Activated T-cell treated with anti-CD3 and anti-CD28 coated beads for 24 hours (primary cell): ENCODE measurements at places on chromosomes 6 and 20.

- DNase-seq = peak; percentile 22
These were observed 25.6 kb upstream of the HLA-DQB1 start for GRCh38 chr6:32692019-32692418.

- no peak for DNase-seq
These were observed 111.0 kb downstream of the TBC1D7 start for GRCh38 chr6:13217206-13217905.

DNA sequence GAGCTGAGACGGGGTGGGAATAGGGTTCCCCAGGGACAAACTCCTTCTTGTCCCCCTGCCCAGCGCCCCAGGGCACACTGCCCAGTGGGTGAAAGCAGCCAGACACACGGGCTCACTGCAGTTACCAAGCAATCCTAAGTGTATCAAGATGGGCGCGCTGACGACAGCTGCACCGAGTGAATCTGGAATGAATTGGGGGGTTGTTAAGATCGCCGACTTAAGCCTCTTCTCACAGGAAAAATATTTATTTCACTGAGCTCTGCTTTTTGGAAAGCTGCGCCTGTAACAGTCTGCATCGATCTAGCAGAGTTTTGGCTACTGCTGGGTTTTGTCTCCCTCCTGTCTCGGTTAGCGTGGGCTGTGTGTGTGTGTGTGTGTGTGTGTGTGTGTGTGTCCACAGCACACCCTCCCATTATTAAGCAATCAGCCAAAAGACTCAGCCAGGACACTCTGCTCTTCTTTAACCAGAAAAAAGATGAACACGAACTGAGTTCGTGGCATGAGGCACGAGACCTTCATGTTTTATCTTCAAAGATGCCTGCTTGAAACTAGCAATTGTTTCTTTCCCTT, 35.9 kb downstream of the RIPOR3 start:
- no peak for DNase-seq

DNA sequence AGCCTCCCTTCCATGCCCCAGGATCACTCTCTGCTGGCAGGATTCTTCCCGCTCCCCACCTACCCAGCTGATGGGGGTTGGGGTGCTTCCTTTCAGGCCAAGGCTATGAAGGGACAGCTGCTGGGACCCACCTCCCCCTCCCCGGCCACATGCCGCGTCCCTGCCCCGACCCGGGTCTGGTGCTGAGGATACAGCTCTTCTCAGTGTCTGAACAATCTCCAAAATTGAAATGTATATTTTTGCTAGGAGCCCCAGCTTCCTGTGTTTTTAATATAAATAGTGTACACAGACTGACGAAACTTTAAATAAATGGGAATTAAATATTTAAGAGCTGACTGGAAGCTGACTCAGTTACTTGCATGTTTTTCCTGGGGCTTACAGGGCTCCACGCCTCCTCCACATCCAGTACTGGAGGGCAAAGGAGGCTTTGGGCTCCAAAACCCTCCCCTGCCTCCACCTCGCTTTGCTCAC, 24.3 kb upstream of the FANCE start:
- no peak for DNase-seq

DNA sequence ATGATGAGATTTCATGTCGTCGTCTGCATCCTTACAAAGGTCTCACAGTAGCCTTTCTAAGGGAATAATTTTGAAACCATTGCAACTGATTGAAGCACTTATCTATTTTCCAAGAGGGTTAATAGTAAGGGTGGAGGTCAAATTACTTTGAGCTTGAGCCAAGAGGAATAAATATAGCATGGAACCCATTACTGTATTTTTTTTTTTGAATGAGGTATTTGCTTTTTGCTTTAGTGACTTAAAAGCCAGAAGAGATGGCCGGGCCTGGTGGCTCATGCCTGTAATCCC, 78.3 kb downstream of the SCAND1 start:
- no peak for DNase-seq

DNA sequence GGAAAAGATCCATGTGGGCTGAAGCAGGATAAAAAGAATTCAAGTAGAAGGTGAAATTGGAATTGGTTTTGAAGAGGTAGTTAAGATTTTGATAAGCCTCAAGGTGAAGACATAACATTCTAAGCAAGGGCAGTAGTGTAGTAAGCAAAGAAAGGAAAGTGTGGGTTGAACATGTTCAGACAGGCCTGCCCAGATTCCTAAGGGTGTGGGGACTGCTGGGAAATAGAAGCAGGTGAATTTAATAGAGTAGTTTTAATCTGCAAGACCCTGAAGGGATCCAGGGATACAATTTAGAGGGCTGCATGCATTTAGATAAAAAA, 19.1 kb downstream of the TAB2 start:
- no peak for DNase-seq

DNA sequence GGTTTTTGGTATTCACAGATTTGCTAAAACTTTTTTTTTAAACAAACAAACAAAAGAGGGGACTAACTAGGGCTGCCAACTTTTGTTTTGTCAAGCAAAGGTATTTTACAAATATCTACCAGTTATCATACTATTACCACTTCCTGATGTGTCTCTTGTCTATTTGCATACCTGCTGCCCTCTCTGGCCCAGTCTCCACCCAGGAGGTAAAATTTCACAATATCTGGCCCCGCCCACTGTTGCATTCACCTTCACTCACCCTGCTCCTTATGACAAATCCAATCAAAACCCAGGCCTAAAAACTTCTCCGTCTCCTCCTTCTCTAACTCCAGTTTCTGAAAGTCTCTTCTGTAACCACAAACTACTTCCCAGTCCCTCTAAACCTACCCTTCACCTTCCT, 82.2 kb downstream of the TRERF1 start:
- DNase-seq = no peak

DNA sequence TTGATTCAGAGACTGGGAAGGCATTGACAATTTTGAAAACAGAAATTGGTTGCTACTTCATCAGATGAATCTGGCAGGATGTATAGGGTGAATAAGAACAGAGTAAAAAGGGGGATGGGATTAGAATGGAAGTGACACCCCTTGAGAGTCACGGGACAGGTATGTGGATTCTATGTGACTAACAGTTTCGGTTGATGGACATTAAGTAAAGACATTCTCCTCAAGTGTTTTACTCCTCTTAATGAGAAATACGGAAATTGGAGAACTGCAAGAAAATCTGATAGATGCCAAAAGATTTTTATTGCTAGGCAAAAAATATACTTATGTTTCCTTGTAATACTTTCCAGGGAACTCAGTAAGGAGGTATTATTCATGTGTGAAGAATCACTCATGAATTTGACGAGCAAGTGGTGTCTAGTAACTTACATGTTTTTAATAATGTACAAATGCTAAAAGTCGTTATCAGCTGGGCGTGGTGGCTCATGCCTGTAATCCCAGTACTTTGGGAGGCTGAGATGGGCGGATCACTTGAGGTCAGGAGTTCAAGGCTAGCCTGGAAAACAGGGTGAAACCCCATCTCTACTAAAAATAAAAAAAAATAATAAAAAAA, 135.8 kb downstream of the KIF16B start:
- DNase-seq = no peak

- DNase-seq = no peak
These were observed 401.6 kb upstream of the SULF2 start for GRCh38 chr20:48186915-48187314.

DNA sequence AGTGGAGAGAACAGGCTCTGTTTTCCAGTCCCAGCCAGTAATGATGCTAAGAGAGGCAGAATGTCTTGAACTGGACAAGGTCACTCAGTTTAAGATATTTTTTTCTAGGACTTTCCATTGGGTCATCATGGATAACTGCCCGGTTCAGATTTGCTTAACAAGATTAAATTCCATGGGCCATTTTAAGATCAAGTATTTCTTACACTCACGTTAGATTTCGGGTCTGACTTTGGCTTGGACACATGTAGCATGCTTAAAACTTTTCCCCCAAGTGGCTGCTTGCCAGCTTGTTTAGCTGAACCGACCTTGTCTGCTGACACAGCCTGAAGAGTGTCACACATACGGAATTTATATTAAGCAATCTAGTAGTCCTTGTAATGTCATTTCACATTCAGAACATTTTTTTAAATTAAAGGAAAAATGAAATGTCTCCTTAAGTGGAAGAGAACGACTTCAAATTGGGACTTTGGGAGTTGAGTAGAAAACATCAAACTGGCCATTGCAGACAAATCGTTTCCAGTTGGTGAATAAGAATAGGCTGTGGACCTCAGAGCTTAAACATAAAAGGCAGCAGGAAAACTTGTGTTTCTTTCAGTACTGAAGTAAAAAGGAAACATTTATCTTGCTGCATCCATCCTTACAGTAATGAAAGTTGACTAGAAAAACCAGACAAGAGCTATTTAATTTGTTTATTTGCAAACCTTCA, 29.0 kb downstream of the ARMC2 start:
- no peak for DNase-seq

DNA sequence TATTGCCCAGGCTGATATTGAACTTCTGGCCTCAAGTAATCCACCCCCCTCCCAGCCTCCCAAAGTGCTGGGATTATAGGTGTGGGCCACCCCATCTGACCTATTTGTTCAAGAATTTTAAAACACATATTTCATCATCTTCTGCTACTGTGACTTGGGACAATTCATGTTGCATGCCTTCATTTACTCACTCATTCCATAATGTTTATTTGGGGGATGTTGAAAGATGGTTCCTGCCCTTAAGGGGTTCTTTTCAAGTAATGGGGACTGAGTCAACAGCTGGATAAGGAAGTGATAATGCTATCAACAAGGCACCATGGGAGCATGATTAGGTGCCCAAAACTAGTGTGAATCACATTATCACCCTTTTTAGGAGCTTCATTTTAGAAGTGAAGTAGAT, 62.0 kb downstream of the CRYBG1 start:
- no peak for DNase-seq

- DNase-seq = no peak
These were observed 22.6 kb upstream of the BTN3A2 start for GRCh38 chr6:26342106-26343004.

DNA sequence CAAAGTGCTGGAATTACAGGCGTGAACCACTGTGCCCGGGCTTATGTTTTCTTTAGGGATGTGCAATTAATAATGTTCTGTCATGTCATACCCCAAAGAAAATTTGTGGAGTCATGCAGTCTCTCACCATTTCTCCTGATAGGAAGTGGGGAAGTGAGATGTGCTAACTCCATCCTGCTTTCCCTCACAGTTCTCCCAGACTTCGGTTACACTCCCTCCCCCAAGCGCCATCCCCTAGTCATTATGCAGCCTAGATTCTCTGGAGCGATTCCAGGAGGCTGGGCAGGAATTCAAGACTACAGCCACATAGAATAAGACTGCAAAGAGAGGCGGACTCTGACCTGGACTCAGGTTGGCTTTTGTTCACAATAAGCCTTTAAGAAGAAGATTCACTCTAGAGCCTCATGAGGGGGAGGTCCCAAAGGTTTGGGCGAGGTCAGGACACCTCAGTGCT, 271.4 kb downstream of the ALDH8A1 start:
- no peak for DNase-seq

DNA sequence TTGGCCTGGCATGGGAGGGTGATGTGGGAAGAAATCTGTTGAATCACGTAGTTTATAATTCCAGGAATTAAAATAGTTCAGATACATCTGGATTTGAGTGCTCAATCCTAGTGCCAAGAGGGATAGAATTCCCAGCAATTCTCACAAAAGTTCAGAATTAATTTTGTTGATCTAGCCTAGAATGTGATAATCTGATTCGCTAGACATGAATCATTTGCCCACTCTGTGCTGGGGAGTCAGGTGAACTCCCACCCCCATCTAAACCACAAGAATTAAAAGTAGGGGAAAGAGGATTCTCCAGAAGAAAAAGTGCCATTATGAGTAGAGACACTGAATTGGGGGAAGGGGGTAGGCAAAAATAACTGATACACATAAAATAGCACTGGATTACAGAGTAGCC, 85.0 kb downstream of the LIN28B start:
- no peak for DNase-seq

GRCh38 chr6:5174756-5175549, 85.8 kb downstream of the LYRM4 start:
- DNase-seq = no peak

GRCh38 chr6:130365166-130366106, at the start of gene TMEM200A:
TSS of gene TMEM200A (plus strand) at chr6:130366017. CDS start at chr6:130440423, 74,406 bp downstream.
- DNase-seq = peak; percentile 30

GRCh38 chr20:16095226-16095625, 478.0 kb downstream of the KIF16B start:
- no peak for DNase-seq

DNA sequence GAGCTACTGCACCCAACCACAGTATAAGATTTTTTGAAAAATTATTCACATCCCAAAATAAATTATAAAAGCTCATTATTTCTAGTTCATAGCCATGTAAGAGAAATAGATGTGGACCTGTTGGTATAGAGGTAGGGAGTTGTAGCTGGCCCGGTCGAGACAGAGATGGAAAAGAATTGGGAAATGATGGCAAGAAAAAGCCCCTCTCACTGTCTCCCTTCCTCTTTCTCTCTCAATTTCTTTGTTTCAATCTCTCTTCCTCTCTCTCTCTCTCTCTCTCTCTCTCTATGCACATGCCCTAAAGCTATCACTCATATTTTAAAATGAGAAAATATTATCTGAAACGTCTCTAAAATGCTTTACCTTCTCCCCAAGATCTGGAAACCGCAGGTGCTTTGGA, 80.7 kb upstream of the CD83 start:
- no peak for DNase-seq

DNA sequence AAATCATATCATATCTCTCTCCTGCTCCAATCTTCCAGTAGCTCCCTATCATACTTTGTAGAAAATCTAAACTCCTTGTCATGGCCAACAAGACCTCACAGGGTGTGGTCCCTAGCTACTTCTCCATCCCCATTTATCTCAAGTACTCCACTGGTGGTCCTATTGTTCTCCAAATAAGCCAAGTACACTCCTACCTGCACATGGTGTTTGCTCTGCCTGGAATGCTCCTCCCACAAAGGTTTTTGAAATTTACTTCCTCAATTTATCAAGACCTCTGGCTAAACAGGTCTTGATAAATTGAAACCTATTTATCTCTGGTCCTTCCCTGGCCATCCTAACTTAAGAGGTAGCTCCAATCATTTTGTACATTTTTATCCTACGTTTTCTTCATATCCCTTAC, 12.1 kb downstream of the TMX4 start:
- DNase-seq = no peak

DNA sequence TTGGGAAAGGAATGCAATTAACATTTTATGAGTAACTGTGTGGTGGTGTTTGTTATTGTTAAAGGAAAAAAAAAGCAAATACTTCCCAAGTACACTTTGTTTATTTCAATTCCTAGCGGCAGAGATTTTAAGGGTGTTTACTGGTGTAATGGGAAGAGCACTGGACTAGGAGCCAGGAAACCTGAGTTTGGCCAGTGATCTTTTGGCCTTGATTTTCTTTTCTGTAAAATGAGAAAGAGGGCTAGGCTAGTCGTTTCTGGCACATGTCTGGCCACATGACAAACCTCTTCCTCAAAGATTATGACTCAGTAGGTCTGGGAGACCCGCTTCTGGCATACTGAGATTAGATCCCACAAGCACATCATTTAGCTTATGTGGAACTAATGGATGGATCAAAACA, 428.1 kb upstream of the NOX3 start:
- DNase-seq = no peak

- DNase-seq = no peak
These were observed 142.7 kb downstream of the PTPRT start for GRCh38 chr20:43046966-43047365.

DNA sequence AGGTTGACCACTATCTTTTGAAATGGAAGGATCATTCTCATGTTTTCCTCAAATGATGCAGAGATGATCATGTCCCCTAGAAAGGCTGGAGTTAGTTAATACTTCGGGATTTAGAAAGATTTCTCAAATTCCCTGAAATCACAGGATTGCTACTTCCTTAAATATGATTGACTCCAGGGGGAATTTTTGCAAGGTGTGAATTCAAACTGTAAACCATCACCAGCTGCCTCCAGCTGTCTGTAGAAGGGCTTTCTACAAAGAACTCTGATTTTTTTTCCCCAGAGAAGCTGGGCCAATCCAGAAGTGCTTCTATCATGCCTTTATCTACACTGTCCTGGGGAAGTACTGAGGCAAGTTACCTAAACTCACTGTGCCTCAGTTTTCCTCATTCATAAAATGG, 114.5 kb downstream of the EDN1 start:
- no peak for DNase-seq
